ENCODE measurements at places on chromosomes 7 and 10. TPM values are rescaled to one million over a fixed set of nuclear protein-coding genes. Genes with fewer than 3 reads are reported as not detected.

ANKRD1 gene
- total RNA-seq: 6.5 TPM

LGI1 gene
- total RNA-seq: not detected

TCAF2 gene
- total RNA-seq: 0.41 TPM

KLLN gene
- total RNA-seq: 0.66 TPM

NKX2-3 gene
- not detected for total RNA-seq

RNF148 gene
- not detected for total RNA-seq

ITGA8 gene
- not detected for total RNA-seq

CDHR3 gene
- total RNA-seq: 5.4 TPM
